ENCODE measurements at places on chromosomes 13 and 19. TPM values are rescaled to one million over a fixed set of nuclear protein-coding genes. Genes with fewer than 3 reads are reported as not detected.

The LHFPL6 gene
- 35.8 TPM for total RNA-seq

The ZNF433 gene
- total RNA-seq = 3.5 TPM

The RAB11B gene
- total RNA-seq = 130 TPM

The DCT gene
- 0.48 TPM for total RNA-seq

The C19orf53 gene
- 88.9 TPM for total RNA-seq

The FCAR gene
- total RNA-seq = 0.24 TPM

The ARRDC5 gene
- not detected for total RNA-seq

The IRS2 gene
- 40.8 TPM for total RNA-seq

The LGALS4 gene
- total RNA-seq = 0.64 TPM

- no peak for DNase-seq
These were observed 49.3 kb downstream of the IFT88 start for GRCh38 chr13:20616059-20616797.

GRCh38 chr19:47321630-47322029 is 10.3 kb upstream of the C5AR2 start:
- no peak for DNase-seq

- no peak for DNase-seq
These were observed 43.3 kb upstream of the RNF113B start for GRCh38 chr13:98220271-98220791.

GRCh38 chr13:51047434-51048165 is 63.5 kb downstream of the C13orf42 start:
- DNase-seq = no peak

GRCh38 chr13:27980280-27980998 is 8.1 kb downstream of the URAD start:
- DNase-seq = no peak

GRCh38 chr13:59061621-59062020 is 1102.1 kb downstream of the DIAPH3 start:
- DNase-seq = no peak

- no peak for DNase-seq
These were observed 47.1 kb downstream of the DCLK1 start for GRCh38 chr13:36084131-36084530.

DNA sequence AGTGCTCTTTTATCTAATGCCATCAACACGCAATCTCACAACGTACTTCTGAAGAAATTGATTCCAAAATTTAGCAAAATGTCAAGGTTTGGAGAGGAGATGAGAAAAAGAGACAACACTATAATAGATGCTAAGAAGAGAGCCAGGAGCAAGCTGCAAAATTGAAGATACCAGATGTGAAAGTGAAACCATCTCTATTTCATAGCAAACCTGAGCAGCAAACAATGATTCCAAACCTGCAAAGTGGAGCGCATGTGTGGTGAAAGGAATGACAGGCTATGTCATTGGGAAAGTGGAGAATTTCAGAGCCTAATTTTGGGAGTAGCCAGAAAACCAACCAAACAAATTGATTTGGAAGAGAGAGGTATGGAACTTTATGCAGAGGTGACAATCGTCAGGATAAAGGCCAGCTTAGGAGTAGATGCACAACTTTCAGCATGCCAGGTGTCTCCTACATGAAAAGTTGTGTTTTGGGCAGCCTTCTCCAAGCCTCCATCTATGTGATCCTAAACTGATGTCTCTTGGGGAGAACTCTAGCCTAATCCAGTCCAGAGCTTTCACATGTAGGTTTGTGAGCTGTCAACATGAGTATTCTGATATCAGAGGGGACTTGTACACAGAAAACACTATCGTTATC is 158.4 kb upstream of the FNDC3A start:
- DNase-seq = no peak

GRCh38 chr13:69474011-69474685 is 633.5 kb upstream of the ATXN8OS start:
- DNase-seq = no peak

GRCh38 chr19:49333811-49334288 is 1.4 kb upstream of the CD37 start:
- DNase-seq = no peak

GRCh38 chr19:15240515-15240914 is 8.3 kb upstream of the EPHX3 start:
- no peak for DNase-seq

DNA sequence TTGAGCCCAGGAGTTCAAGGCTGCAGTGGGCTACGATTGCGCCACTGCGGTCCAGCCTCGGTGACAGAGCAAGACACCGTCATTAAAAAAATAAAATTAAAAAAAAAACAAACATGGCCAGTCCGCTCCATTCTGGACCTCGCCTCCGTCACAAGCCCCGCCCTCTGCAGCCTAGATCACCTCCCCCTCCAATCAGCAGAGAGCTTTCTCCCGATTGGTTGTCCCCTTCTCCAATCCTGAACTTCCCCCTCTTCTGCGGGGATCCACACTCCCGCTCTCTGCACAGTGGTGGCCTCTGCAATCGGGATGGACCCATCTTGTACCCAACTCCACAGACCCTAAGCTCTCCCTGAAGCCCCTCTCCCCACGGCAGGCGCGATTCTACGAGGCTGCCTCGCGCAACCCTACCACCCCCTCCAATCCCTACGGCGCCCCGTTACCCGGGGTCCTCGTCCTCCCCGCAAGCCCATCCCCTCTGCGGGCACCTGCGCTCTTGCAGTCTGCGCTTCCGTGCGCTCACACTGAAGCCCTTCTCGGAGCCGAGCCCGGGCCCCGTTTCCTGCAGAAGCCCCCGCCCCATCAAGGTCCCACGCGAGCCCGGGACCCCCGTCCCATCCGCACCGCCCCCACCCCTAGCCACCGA is 540 bp downstream of the TMEM160 start:
- DNase-seq = peak; percentile 83

DNA sequence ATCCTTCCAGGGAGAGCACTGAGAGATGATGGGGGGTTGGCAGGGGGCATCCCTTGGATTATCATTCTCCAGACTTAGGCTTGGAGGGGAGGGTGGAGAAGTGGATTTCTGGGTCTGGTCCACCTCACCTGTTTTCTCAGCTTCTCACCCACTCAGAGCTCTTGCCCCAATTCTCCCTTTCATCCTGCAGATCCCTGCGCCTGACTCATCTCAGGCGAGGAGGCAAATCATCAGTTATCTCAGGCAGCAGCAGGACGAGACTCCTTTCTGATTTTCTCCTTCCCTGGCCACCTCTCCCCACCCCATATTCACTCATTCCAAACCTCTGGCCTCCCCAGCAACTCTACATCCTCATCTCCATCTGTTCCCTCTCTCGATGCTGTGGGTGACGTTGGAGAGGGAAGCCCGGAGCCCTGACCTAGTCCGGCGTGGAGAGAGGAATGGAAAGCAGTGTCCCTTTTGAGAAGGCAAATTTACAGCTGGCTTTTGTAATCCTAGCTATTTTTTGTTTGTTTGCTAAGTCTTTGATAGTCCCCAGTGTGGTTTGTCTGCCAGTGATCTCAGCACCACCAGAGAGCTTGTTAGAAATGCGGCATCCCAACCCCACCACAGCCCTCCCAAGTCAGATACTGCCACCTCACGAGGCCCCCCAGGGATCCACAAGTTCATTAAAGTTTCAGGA is 24.0 kb upstream of the TPT1 start:
- no peak for DNase-seq

GRCh38 chr13:50598338-50598737 is 245.2 kb downstream of the DLEU7 start:
- no peak for DNase-seq

DNA sequence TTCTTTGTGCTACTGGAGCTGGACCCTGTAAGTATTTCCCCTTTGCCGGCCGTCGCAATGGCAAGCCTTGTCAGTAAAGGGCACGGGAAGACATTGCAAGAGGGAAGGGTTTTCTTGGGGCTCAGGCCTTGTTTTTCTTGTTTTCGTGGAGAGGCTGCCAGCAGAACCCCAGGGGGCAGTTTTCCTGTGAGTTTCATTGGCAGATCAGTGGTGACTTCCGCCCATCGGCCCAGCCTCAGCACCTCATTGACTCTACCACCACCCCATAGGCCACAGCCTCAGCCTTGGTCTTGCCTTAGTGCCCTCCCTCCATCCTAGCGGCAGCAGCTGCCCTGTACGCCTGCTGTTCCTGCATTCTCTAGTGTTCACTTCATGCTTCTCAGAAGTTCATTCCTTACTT is 61.5 kb downstream of the GJA3 start:
- DNase-seq = no peak

DNA sequence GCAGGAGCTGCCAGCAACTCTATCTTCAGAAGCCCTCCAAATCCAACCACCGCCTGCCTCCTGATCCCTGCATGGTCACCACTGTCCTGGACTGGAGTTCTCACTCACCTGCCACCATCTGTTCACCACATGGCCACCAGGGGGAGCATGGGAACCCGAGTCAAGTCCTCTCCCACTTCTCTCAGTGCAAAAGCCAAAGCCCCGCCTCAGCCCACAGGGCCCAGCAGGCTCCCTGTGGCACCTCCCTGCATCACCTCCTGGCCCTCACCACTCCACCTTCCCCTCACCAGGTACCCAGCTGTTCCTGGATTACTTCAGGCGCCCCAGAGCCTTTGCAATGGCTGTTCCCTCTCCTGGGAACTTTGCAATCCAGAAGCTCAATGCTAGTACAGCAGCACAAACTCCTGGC is 5.3 kb downstream of the DHPS start:
- peak; percentile 90 for DNase-seq

- DNase-seq = no peak
These were observed 218.9 kb upstream of the SLITRK5 start for GRCh38 chr13:87452281-87452680.

DNA sequence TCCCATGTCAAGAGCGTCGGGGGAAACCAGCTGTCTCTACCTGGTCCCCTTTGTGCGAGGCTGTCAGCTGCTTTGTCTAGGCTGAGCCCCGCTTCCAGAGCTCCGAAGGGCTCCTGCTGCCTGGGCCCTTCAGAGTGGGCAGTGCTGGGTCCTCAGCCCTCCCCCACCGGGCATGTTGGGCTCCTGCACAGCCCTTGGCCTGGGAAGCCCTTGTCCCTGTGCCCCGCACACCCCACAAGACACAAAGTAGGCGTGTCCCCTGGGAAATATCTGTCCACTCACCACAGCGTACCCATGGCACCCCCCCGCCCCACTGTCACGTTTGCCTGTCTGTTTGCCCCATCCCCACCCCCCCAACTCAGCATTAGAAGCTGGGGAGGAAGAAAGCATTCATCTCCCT is 39.6 kb upstream of the RANBP3 start:
- peak; percentile 23 for DNase-seq

GRCh38 chr13:97279913-97280312 is 57.8 kb downstream of the MBNL2 start:
- no peak for DNase-seq

DNA sequence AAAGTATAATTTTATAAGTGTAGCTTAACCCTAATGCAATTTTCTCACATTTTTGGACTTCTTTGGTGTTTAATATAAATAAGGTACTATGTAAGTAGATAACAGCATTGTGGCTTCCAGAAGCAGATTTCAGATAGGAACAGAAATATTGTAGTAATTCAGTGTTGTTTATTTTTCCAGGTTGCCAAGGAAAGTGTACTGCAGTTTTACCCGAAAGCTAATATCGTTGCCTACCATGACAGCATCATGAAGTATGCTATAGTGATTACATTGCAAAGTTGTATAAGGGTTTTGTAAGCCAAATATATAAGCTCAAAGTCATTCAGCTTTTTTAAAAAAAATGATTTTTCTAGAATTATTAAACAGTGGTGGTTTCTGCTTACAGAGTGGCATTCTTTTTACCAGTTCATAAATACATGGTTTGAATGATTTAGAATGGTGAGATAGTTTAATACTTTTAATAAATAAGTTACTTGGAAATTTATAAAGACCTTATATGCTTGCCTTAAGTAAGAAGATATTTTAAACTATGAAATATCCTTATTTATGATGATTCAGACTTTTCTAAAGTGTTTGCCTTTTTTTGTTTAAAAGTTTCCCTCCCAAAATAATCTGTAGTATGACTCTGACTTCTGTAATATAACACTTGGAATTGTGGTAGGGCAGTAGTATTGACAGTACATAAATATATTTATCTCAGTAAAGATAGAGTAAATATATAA is 3.7 kb downstream of the UBA2 start:
- DNase-seq = no peak

- no peak for DNase-seq
These were observed 20.9 kb upstream of the ATP11A start for GRCh38 chr13:112668924-112669323.

- DNase-seq = no peak
These were observed 1.1 kb downstream of the EDDM13 start for GRCh38 chr19:56273563-56274117.

DNA sequence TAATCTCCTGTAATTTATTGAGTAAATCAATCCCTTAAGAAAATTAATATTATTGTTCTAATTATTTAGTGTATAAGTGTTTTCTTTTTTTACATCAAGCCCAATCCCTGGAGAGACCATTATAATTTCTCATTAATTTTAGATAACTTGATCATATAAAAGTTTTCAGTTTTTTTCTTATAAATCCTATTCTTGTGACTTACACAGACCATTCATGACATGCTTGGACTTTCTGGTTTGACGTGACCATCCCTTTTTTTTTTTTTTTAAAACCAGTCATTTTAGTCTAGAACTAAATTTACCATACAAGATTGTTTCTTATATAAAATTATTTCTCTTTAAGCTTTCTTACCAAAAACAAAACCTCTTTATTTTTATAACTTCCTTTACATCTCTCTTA is 5.4 kb upstream of the MTRF1 start:
- DNase-seq = no peak

DNA sequence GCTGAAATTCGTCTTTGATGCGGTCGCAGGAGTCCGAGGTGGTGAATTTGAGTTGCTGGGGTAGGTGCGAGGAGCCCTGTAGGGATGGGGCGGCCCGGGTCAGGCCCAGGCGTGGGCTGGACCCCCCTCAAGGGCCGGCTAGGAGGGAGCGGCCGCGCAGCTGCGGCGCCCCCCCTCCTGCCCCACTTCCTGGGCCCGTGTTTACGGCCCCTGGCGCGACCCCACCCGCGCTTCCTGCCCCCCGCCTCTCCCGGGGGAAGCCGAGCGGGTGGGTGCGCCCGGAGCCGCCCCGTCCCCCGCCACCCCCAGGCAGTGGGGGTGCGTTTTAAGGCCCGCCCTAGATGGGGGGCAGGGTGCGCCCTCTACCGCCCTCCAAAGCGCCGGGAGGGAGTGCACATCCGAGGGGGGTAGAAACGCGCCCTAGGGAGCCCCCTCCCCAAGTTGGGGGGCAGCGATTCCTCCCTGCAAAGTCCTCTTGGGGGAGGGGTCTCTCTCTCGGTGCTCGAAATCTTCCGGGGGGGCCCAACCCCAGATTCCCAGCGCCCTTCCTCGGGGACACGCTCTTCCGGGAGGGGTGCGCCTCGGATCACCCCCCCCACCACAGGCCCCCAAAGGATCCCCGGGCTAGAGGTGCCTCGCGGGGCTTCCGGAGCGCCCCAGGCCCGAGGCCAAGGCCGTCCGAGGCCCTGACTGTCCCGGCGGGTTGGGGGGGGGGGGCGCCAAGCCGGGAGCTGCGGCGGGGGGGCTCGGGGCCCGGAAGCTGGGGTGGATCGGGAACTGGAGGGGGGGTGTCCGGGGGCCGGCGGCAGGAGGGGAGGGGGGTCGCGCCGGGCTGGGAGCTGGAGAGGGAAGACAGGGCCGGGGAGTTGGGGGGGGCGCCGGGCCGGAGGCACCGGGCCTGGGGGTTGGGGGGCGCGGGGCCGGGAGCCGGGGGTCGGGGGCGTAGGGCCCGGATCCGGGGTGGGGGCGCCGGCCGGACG is 823 bp downstream of the TLE5 start:
- peak; percentile 67 for DNase-seq

Measured in psoas muscle (tissue), 8 donors.